ENCODE measurements at places on chromosomes 6 and 20. TPM values are rescaled to one million over a fixed set of nuclear protein-coding genes. Genes with fewer than 3 reads are reported as not detected.

The C6orf118 gene
- 20.2 TPM for polyA plus RNA-seq

The HSPA12B gene
- polyA plus RNA-seq, result 13.2 TPM

The PDE10A gene
- 15.6 TPM for polyA plus RNA-seq

The FAM83C gene
- not detected for polyA plus RNA-seq

The KCTD20 gene
- polyA plus RNA-seq, result 52.8 TPM

The LIN28B gene
- polyA plus RNA-seq, result 0.80 TPM

The SCRT2 gene
- polyA plus RNA-seq, result 8.2 TPM

The HLA-DQA1 gene
- polyA plus RNA-seq, result 0.32 TPM

The PLA2G7 gene
- polyA plus RNA-seq, result 9.0 TPM

The WFDC5 gene
- polyA plus RNA-seq, result 0.33 TPM

The SAMD3 gene
- polyA plus RNA-seq, result 4.2 TPM

The IRAK1BP1 gene
- polyA plus RNA-seq, result 10.0 TPM
